ENCODE measurements at places on chromosomes 7 and 10.
A peak's percentile ranks its signal among the peaks of the same experiment; 100 is the strongest.

GRCh38 chr10:116511365-116511764 lies 34.4 kb upstream of the PNLIP start:
- no peak for DNase-seq

- DNase-seq = no peak
Measured at GRCh38 chr7:36085096-36085495, 68.0 kb upstream of the EEPD1 start.

GRCh38 chr7:95933618-95934017 lies 161.3 kb downstream of the DYNC1I1 start:
- peak; percentile 91 for DNase-seq

- no peak for DNase-seq
Measured at GRCh38 chr10:125038637-125039036, 96.7 kb downstream of the ZRANB1 start.

DNA sequence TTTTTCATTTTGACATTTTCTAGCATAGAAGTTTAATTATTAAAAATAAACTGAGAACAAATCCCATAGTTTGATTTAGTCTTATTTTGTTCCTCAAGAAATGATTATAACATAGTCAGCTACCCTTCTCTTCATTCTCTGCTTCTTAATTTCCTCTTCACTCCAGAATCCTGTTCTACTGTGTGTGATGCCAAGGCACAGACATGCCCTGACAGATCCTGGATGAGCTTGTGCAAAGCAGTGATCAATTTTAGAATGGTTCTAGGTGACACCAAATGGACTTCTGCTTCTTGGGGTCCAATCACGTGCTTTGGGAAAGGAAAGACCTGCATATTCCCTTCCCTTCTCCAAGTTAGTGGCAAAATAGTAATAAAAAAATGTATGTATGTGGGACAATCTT lies 665.6 kb downstream of the MAGI2 start:
- DNase-seq = no peak

GRCh38 chr10:490891-491571 lies 198.4 kb downstream of the DIP2C start:
- no peak for DNase-seq
